Central memory CD4-positive, alpha-beta T cell (primary cell): ENCODE measurements at places on chromosomes 1 and 21.
A peak's percentile ranks its signal among the peaks of the same experiment; 100 is the strongest.

GRCh38 chr1:36463463-36463802 is 751 bp downstream of the MRPS15 start:
- DNase-seq: no peak

DNA sequence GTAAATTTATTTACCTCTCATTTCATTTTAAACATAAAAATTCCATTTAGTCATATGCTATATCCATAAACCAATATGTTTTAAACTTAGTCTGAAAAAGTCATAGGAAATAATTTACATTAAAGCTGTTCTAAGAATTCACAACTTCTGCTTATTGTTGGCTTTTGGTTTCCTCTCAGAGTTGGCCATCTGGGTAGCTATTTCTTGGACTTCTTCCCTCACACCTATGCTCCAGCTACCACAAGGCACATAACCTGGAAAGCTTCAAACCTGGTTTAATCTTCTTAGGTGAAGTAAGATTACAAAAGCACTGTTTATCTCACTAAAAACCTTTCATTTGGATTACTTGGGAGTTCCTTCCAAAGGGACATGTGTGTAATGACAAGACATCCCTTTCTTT is 29.8 kb downstream of the RBM11 start:
- no peak for DNase-seq

- DNase-seq: peak; percentile 52
Measured at GRCh38 chr1:28208818-28209441, 23.9 kb downstream of the DNAJC8 start.

DNA sequence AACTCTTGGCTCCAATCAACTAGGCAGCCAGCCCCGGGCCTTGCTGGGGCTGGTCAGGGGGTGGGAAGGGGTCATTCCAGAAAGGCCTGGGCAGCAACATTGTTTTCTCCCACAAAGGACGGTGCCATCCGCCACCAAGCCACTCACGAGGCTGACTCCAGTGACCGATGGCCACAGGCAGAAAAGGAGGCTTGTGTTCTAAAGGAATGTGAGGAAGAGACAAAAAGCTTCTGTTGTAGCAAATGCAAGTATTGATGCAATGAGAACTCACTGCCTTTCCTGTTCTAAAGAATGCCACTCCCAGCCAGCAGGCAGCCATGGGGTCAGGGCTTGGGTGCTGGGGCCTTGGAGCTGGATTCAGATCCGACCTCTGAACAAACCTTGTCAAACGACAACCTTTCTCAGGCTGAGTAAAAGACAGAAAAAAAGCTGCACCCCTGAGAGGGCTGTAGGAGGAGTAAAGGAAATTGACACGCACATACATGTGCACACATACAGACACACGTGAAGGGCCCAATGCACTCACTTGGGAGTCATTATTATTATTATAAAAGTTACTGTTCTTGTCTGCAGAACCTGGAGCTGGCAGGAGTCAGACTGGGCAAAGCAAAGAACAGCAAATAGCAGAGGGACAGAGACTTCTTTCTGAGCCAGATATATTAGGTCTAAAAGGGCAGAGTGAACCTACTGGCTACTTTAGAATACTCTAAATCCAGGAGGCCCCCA is 13.9 kb upstream of the PRMT2 start:
- peak; percentile 33 for DNase-seq

- DNase-seq: no peak
Measured at GRCh38 chr1:158094571-158094970, 86.1 kb upstream of the CD1D start.

- no peak for DNase-seq
Measured at GRCh38 chr1:226569879-226570547, 21.4 kb downstream of the STUM start.

GRCh38 chr1:214264196-214264595 is 16.8 kb upstream of the SMYD2 start:
- no peak for DNase-seq
